ENCODE measurements at places on chromosomes 1 and 21.

GRCh38 chr21:26846036-26846931 lies 1.1 kb upstream of the ADAMTS1 start:
- peak; percentile 95 for DNase-seq

DNA sequence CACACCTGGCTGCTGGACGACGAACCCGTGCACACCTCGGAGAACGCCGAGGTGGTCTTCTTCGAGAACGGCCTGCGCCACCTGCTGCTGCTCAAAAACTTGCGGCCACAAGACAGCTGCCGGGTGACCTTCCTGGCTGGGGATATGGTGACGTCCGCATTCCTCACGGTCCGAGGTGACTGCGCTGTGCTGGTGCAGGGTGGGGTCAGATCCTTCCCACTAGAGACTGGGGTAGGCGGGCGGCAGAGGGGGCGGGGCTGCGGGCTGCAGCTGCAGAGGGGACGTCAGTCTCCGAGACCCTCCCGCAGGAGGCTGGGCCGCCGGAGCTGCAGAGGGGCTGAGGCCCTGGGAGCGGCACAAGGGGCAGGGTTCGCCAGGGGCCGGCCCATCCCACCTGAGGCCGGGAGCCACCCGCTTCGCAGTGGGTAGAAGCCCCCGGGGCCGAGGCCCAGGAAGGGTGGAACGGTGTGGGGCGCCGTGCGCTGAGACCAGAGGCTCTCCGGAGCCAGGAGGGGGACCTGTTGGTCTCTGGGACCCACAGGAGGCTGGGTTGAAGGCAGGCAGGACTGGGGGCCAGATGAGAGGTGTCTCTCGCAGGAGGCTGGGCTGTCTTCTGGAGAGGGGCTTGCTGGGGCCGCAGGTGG lies 90.6 kb downstream of the TRIM11 start:
- no peak for DNase-seq

DNA sequence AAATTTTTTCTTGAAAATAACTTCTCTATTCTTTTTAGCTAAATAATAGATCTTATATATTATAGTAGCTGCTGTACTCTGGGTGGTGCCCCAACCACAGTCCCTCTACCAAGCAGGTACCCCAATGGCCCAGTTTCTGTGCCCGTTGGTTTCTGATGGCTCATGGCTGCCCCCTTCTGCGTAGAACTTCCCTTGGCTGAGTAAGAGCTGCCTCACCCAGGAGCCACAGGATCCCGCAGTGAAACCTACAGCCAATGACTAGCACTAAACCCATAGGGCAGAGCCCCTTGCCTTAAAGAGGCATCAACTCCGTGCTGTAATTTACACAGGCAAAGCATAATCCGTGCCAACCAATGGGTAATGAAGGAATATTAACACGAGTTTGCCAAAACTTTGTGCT lies 247.5 kb downstream of the USH2A start:
- DNase-seq = no peak

DNA sequence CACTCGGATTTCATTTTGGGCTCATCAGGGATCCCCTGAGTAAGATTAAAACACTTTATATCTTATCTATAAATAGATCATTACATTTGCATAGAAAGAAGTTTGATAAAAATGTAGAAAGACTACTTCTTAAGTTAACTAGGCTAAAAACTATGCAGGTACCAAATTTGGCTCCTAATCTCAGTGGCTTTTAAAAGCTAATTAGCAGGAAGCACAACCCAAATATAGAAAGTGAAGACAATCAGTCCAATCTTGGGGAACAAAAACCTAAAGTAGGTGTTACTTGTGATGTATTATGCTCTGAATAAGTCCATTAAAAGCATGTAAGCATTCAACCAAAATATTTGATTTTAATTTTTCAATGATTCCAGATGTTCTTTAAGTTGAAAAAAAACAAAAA lies 35.4 kb downstream of the SMYD3 start:
- DNase-seq = no peak

GRCh38 chr1:153652805-153653500 lies 5.5 kb upstream of the SNAPIN start:
- DNase-seq = no peak

- DNase-seq = no peak
Observed at GRCh38 chr1:209153411-209153810, 430.1 kb upstream of the CAMK1G start.

DNA sequence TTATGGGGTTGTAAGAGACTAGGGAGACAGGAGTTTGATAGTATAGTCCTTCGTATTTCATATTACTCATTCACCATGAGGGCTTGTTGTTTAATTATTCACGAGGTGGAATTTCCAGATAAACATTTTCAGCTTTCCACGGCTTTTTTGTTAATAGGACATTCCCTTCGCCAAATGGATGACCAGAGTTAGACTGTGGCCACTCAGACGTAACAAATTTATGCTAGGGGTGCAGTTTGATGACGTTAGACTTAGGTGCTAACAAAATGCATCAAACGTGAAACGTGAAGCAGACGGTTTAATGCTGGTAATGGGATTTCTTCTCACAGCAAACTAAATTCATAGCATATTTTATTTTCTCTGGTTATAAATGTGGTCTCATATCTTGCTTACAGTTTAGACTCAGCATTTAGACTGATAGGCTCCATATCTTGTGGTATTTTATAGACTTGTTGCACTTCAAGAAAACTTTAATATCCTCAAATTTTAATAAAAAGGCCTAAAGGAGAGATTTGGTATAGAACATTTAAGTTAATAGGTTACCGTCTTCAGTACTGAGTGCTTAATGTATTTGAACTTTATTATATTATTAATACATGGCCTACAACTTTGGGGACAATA lies 2.3 kb downstream of the DHX9 start:
- no peak for DNase-seq

- no peak for DNase-seq
Observed at GRCh38 chr1:53715478-53715877, 23.5 kb downstream of the GLIS1 start.

DNA sequence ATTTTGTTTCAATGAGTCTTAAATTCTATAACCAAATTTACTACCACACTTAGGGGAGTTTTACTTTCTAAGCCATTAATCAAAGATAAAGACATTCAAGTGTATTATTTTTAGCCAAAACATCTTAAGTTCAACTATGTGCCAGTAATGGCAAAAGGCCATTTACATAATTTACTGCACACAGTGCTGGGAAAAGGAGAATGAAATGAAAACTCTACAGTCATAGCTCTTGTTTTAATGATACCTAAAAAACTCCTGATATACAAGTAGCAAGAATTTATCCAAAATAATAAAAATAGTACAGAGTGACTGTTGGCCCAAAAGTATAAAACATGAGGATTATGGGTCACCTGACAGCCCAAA lies 42.4 kb upstream of the C1orf198 start:
- no peak for DNase-seq

Measured in vagina (tissue), 2 donors.